Pulmonary artery endothelial cell (primary cell): ENCODE measurements at places on chromosomes 7 and 10. TPM values are rescaled to one million over a fixed set of nuclear protein-coding genes. Genes with fewer than 3 reads are reported as not detected.

DNA sequence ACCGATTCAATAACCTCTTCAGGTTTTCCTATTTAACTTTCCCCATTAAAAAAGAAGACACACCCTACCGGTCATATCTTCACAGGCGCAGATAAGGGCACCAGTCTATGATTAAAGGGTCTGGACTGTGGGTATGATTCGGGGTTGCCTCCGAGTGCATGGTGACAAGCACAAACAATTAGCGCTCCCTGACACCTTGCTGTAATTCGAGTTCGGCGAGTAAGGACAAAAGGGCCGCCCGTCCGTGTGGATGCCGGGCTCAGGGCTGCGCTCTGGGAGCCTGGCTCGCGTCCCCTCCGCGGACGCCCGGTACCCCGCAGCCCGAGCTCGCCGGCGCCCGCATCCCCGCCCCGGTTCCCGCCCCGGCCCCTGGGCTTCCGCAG lies 111.9 kb upstream of the RHEB start:
- DNase-seq, result no peak

- DNase-seq, result peak; percentile 91
Measured at GRCh38 chr7:102875700-102876295, 37.0 kb upstream of the LRRC17 start.

AGBL3 gene
- total RNA-seq, result 1.4 and 1.5 TPM in 2 replicates

SMO gene
- 2.4 and 5.0 TPM in 2 replicates for total RNA-seq

DNA sequence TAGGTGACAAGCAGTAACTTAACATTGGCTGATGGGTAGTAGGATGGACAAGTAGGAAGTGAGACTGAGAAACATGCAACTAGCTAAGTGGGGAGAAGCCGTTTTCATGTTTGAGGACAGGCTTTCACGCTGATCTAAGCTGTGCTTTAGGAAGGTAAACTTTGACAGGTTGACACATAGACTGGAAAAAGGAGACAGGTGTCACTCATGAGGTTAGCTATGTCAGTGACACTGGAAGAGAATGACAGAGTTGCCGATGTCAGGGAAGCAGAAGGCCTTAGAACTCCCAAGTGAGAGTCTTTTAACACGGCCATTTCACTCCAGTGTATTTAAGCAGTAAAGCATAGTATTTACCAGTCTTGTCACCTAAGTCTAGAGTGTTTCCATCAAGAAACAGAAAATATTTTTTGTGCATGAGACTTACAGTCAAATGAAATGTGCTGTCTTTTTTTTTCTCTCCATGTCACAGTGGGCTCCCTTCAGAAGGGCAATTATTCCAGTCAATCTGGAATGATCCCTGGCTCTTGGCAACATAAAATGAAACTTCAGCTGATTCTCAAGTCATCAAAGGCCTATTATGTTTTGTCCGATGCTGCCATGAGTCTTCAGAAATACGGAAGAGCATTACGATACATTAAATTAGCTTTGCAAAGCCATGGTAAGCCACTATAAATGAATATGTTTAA lies 20.6 kb downstream of the EDRF1 start:
- DNase-seq, result no peak

DNA sequence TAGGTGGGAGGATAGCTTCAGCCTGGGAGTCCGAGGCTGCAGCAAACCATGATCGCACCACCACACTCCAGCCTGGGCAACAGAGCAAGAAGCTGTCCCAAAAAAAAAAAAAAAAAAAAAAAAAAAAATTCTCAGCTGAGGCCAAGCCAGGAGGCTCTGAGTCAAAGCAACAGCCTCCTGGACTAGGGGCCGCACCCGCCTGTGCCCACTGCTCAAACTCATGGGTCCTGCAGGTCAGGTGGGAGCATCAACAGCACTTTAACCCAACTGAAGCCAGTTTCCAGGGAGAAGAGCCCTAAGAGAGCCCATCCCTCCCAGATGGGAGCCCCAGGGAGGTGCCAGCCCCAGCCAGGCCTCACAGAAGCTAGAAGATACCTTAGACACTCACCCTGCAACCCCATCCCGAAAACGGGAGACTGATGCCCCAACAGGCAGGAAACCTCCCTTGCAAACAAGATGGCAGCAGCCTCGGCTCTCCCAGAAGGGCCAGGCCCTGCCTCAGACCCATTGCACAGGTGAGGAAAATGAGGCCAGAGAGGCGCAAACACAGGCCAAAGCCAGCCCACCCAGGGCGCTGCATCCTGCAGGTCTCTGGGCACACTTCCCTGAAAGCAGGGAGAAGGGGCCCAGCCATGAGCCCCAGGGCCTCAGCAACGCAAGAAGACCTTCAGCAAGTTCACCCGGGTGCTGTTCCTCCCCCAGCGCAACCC lies 11.0 kb downstream of the PDGFA start:
- DNase-seq, result no peak

- no peak for DNase-seq
Measured at GRCh38 chr7:91526404-91526803, 262.2 kb downstream of the FZD1 start.

DNA sequence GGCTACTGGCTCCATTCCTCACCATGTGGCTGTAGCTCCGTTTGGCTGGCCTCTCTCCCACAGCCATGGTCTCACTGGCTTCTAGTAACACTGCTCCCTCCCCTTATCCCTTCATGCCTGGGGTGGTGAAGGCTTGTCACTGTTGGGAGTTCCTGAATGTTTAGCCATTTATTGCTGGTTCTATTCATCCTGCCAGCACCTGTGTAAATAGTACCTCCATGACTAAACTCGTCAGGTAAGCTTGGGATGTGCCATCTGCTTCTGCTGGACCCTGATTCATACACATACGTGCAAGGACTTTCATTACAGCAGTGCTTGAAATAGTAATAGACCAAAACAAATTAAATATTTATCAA lies 61.6 kb downstream of the CCDC71L start:
- DNase-seq, result no peak

DNA sequence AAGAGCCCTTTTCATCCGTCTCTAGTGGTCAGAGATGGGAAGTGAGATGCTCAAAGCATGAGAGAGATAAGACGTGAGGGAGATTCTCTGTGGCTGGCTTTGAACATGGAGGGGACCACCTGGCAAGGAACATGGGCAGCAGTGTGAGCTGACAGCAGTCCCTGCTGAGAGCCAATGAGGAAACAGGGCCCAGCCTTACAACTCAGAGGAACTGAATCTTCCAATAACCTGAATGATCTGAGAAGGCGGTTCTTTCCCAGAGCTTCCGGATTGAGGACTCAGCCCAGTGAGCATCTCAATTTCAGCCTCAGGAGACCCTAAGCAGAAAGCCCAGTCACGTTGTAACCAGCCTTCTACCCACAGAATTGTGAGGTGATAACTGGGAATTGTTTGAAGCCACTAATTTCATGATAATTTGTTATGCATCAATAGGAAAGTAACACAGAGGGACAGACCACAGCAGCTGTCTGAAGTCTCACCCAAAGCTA lies 33.9 kb upstream of the IKZF1 start:
- DNase-seq, result no peak

DNA sequence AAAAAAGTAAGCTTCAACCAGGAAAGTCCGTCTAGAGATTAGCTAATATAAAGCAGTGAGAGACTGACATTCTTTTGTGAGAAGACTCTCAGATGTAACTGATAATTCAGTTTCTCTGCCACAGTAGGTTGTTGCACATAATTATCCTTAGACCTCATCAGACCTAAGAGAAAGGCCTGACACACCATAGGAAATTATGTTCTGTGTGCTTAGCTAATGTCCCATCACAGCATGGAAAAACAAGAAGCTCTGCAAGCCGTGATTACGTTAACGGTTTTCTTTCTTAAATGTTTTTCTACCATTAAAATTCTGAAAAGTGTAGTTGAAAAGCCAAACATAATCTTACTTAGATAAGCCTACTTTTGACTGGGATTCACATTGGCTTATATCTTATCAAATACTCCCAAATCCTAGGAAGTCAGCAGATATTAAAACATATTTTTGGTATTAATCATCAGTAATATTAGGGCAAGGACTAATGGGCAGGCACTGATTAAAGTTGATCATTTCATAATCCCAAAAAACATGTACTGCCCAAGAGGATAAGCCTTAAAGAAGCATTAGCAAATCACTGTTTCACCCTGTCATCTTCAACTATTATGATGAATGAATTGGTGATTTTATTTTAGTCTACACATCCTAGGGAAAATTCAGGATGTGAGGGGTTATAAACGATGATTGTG lies 5.2 kb downstream of the CSTF2T start:
- no peak for DNase-seq

DNA sequence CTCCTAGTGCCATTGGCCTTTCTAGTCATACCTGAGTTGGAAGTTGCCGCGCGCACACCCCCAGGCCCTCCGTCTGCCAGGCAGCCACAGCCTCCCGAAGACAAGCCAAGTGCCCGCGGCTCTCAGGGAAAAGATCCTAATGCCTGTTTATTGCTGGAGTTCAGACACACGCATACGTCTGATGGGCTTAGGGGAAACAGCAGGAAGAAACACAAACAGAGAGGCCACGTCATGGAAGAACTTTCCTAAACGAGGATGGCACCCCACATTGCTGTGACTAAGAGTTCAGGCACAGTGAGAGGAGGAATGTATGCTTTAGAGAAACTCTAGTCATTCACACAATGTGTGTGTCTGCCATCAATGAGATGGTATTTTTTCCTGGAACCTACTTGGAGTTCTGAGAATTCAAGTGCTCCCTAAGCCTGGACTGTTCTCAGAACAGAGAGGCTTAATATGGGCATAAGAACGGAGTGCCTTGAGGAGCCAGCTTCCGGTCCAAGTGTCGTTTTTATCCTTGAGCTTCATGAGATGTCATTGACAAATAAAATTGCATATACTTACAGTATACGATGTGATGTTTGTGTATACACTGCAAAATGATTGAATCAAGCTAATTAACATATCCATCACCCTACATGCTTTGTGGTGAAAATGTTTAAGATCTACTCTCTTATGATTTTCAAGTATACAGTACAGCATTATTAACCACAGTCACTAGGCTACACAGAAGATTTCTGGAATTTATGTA lies 11.6 kb upstream of the RBP3 start:
- DNase-seq, result no peak

DNA sequence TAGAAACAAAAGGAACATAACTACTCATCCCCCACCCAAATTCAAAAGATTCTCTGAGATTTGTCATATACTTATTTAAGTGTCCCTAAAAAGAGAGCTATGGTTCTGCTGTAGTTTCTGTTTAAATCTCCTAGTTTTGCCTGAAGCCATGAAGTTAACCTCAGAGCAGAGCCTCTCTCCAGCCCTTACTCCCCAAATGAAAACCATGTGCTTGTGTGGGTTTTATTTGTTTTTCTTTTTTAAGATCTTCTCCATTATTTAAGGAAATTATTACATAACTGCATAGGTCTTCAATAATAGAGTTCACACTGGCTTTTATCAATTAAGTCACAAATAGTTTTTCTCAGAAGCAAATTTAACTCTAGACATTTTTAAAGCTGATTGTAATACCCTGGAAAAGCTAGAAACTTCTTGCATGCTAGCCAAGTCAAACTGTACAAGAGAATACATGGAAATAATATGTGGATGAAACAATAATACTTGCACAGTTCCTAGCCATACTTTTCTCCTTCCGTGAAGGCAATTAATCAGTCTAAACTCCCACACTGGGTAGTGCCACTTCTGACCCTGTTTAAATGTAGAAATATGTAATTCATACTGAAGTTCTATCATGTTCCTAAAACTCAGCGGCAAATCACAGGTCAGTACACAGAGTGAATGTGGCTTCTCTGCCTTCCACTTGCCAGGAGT lies 579.7 kb downstream of the SUGCT start:
- DNase-seq, result peak; percentile 27

- DNase-seq, result peak; percentile 19
Measured at GRCh38 chr10:61662794-61663259, at the start of gene CABCOCO1. Gene CABCOCO1, plus strand, starts transcription at chr10:61662929. Its CDS starts 44 bp downstream, at chr10:61662973.

GHRHR gene
- total RNA-seq, result not detected in 2 replicates

DNA sequence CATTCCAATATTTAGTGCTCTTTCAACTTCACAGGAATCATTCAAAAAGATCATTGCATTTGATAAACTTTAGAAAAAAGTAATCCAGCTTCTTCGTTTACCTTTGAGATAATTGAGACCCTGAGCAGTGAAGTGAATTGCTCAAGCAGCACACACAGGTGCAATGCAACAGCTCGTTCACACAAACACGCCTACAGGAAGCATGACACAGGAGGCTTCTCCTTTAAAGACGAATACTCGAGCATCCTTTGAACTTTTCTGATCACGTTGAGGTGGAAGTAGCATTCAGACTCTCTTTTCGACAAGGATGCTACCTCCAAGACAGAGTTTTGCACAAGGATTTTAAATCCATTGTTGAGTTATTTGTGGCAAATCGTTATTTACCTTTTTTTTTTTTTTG lies 18.0 kb upstream of the RSU1 start:
- DNase-seq, result no peak

GRCh38 chr7:122136078-122136477 lies 8.0 kb downstream of the AASS start:
- DNase-seq, result no peak
